ENCODE measurements at places on chromosomes 5 and 9.

DNA sequence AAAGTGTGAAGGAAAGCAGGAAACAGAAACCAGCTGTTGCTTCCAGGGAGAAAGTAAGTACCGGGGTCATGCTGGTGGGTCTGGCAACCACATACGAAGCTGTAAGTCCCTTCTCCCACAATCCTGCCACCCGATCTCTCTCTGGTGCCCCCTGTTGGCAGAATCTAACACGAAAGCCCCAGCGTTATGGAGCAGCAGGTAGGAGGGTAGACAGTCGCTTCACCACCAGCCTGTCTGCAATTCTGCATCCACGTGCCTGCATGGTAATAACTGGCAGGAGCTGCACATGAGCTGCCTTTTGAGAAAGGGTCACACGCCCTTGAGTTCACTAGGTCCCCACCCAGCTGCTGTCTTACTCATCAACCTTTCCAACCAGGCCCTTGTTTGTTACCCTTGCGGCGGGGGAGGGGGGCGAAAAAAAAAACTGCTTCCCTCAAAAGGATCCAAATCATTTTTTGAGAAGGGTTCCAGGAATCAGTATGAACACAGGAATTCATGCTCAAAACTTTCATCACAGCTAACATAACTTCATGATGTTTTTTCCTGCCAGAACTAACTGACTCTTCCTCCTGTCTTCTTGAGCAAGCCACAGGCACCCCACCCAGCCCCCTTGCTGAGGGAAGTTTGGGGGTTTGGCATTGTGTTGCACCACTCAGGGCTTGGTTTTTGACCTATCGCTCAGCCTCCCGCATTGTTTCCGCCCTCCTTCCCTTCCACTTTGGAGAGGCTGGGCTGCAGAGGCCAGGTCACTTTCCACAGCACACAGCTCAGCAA is 19.6 kb upstream of the TMEM252 start:
- peak; percentile 36 for DNase-seq

GRCh38 chr5:123351240-123351639 is 72.0 kb downstream of the CEP120 start:
- DNase-seq = no peak

DNA sequence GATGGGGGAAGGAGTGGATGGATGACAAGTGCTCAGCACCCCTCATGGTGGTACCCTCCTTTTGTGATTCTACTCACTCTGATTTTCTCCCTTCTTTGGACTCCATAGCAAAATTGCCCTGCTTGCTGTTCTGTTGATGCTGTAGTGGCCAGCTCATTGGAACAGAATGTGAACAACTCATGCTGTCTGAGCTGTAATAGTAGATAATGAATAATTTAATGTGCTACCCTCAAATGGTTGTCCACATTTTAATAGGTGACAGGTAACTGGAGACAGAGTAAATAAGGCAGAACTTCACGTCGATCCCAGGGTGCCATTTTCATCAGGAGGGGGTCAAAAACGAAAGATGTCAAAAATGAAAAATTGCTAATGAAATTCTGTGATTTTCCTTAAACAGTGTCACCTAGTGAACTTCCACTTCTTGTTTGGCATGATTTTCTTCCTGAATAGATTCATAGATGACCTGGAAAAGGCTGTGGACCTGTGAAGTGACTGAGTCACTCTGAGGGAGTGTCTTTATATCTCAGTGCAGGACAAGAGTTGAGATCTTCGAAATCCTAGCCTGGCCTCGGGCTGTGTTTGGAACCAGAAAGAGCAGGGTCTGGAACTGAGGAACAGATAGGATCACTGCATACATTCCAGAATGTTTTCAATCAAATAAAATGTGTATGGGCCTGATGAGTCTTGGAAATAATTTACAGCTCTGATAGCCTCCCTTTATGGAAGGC is 270.2 kb downstream of the PSAT1 start:
- DNase-seq = no peak

GRCh38 chr9:19252174-19252884 is 21.8 kb downstream of the DENND4C start:
- DNase-seq = no peak

- no peak for DNase-seq
Measured at GRCh38 chr9:121277026-121277425, 9.1 kb downstream of the GSN start.

GRCh38 chr5:144281784-144282183 is 111.1 kb downstream of the KCTD16 start:
- DNase-seq = no peak

DNA sequence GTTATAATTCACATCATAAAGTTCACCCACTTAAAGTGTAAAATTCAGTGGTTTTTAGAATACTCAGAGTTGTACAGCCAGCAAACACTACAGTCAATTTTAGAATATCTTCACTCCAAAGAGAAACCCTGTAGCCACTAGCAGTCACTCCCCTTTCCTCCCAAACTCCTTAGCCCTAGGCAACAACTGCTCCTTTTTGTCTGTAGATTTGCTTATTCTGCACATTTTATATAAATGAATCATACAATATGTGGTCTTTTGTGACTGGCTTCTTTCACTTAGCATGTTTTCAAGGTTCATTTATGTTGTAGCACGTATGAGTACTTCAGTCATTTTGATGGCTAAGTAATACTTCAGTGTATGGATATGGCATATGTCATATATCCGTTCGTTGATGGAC is 38.7 kb downstream of the TGFBR1 start:
- no peak for DNase-seq

DNA sequence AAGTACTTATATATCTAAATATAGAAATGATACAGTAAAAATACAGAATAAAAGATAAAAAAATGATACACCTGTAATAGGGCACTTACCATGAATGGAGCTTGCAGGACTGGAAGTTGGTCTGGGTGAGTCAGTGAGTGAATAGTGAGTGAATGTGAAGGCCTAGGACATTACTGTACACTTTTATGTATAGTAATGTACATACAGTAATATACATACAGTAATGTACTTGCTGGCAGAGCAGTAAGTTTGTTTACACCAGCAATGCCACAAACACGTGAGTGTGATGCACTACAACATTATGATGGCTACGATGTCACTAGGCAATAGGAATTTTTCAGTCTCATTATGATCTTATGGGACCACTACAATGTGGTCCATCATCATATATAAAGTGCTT is 34.2 kb downstream of the SUSD1 start:
- DNase-seq = no peak

DNA sequence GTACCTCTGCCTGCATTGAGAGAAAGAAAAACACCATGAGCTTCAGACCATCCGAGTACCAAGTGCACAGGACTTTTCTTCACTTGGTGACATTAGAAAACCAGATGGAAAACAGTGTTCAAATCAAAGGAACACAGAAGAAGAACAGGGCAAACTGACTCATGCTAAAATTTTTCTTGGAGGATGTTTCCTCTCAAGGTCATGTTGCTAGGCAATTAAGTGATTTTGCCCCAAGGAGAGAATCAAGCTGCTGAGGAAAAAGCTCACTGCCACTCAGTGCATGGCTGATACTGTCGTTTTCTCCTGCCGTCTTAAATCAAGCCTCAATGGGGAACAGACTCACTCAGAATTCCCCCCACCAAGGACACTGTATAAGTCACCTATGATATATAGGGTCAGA is 57.9 kb upstream of the SIMC1 start:
- no peak for DNase-seq

GRCh38 chr5:58764199-58764598 is 181.3 kb downstream of the RAB3C start:
- no peak for DNase-seq

GRCh38 chr9:134597957-134598883 is 43.4 kb upstream of the COL5A1 start:
- no peak for DNase-seq

- DNase-seq = no peak
Measured at GRCh38 chr9:113577525-113578261, 114.2 kb downstream of the RGS3 start.

GRCh38 chr9:104914466-104914865 is 13.5 kb downstream of the ABCA1 start:
- DNase-seq = no peak

GRCh38 chr5:96838201-96839070 is 30.7 kb upstream of the ERAP1 start:
- DNase-seq = no peak

GRCh38 chr5:126339215-126339805 is 83.9 kb upstream of the GRAMD2B start:
- DNase-seq = no peak

DNA sequence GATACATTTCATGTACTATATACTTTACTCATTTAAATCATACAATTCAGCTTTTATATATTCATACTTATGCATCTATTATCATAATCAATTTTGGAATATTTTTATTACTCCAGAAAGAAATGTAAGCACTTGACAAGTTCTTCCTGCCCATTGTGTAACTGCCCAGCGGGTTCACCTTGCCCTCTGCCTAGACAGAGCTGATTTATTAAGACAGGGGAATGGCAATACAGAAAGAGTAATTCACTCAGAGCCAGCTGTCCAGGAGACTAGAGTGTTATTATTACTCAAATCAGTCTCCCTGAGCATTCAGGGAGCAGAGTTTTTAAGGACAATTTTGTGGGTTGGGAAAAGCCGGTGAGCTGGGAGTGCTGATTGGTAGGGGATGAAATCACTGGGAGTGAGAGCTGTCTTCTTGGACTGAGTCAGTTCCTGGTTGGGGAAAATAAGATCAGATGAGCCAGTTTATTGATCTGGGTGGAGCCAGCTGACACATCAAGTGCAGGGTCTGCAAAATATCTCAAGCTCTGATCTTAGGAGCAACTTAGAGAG is 16.1 kb upstream of the SPIN1 start:
- DNase-seq = no peak

GRCh38 chr5:1387059-1387755 is 42.3 kb upstream of the CLPTM1L start:
- no peak for DNase-seq

- DNase-seq = no peak
Measured at GRCh38 chr9:16268067-16268881, 602.2 kb downstream of the BNC2 start.

DNA sequence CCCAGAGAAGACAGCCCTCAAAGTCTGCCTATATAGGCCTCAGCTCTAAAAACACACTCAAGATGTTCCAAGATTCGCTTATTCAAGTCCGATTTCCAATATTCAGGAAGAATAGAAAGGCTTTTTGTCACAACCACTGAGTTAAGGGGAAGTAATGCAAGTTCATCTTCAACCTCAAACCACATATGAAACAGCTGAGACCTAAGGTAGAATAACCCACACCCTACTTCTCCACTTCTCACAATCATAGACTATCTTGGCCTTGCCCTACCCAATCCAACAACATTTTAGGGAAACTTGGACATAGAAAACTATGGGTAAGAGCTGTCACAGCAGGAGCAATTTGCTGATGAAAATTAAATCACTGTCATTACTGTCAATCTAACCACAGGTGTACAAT is 152.0 kb upstream of the LRRTM2 start:
- no peak for DNase-seq

GRCh38 chr9:114049441-114050225 is 28.5 kb downstream of the AMBP start:
- DNase-seq = no peak

GRCh38 chr5:165913059-165913458 is 2378.4 kb upstream of the WWC1 start:
- DNase-seq = no peak

- no peak for DNase-seq
Measured at GRCh38 chr9:12954441-12954840, 179.6 kb downstream of the LURAP1L start.

GRCh38 chr9:107466826-107467225 is 22.7 kb downstream of the KLF4 start:
- no peak for DNase-seq

DNA sequence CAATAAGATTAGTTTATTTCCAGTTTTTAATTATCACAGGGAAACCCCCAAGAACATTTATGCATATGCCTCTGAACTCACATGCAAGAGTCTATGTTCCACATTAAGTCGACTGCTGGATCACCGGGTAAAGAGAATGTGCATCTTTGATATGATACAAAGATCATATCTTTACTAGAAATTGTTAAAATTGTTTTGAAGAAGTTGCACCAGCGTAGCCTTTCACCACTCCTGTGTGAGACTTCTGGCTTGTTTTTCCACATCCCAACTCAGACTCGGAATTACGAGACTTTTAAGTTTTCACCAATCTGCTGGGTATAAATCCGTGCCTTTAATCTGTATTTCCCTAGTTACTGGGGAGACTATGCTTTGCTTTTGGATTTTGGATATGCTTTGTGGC is 113.2 kb downstream of the CEMIP2 start:
- DNase-seq = no peak

GRCh38 chr9:91843623-91844148 is 106.3 kb downstream of the ROR2 start:
- no peak for DNase-seq

- DNase-seq = no peak
Measured at GRCh38 chr5:154813736-154814135, 36.7 kb downstream of the FAXDC2 start.

DNA sequence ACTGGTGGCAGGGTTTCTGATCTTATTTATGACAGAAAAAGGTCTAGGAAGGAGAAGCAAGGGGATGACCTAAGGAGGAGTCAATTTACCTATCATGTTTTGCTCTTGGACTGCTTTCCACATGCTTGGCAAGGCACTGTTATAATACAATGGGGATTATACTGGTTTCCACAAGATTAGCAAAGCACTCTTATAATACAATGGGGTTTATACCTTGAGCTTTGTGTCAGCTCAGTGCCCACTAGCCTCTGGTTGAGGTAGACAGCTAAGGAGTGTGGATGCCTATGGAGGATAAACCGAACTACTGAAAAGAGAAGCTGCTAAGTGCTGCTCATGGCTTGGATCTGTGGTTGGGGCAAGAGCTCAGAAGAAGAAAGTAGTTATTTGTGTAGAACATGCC is 68.7 kb downstream of the MRPS27 start:
- DNase-seq = no peak

DNA sequence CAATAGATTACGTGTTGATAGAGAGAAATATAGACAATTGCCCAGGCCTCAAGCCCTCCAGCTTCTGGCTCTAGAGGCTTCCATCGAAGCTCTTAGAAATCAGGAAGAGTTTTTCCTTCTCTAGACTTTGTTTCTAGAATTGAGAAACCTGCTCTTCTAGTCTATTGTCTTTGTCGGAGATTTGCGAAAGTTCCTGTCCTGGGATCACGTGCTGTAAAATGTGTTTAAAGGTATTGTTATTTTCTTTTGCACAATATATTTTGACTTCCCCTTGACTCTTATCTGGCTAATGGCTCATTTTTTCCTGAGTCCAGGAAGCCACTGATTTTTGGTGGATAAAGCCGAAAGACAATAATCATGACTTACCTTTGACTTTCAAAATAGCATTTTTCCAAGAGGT is 32.1 kb downstream of the IRX2 start:
- no peak for DNase-seq

GRCh38 chr5:61348447-61348846 is 16.4 kb downstream of the ZSWIM6 start:
- DNase-seq = no peak

DNA sequence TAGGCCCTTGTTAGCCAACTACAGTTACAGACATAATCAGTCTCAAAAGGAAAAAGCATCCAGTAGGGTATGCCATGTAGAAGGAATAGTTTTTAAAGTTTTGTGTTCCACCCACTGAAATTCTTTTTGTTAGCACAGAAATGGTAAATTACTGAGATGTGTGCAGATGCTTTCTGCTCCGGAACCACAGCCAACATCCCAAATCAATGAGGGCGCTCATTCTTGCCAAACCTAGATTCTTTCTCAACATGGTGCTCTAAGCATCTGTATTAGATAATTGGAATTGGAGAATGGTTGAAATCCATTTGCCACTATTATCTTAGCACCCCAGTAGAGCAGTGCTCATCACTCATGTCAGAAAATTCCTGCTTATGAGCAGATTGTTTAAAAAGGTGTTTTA is 127.8 kb downstream of the SEC61B start:
- DNase-seq = no peak

GRCh38 chr5:123142206-123142915 is 53.3 kb downstream of the PRDM6 start:
- no peak for DNase-seq
